ENCODE measurements at places on chromosomes 11 and 22.

- no peak overlapping the region for H3K27ac ChIP-seq
- no peak for ATAC-seq
- H3K36me3 ChIP-seq, result peaks cover 29% of the 10 kb centered on the region
- H3K27me3 ChIP-seq, result no peaks in the 10 kb centered on the region
- H3K4me1 ChIP-seq, result peaks cover 21% of the 10 kb centered on the region
- H3K4me3 ChIP-seq, result no peak overlapping the region
Measured at GRCh38 chr11:44767421-44767820, 40.7 kb downstream of the TSPAN18 start.

DNA sequence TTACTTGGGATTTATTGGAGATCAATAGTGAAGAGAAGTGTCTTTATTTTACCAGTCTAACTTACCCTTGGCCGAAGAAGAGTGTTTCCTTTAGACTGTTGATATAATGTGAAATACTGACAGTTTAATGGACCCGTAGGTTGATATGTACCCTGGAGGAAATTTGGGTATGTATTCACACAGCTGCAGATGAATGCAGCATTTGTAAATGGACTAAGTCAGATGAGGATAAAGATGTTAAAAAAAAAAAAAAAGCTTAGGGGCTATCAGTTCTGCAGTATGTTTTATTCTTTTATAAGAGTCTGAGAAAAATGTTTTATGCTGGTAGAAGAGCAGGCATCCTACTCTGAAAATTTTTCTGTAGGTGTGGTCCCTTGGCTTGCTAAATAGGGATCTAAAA is 2.7 kb downstream of the REXO2 start:
- ATAC-seq, result no peak
- H3K27ac ChIP-seq, result peak overlapping the region; percentile 37
- H3K4me3 ChIP-seq, result peak overlapping the region; percentile 86
- no peaks in the 10 kb centered on the region for H3K27me3 ChIP-seq
- peaks cover 31% of the 10 kb centered on the region for H3K4me1 ChIP-seq

DNA sequence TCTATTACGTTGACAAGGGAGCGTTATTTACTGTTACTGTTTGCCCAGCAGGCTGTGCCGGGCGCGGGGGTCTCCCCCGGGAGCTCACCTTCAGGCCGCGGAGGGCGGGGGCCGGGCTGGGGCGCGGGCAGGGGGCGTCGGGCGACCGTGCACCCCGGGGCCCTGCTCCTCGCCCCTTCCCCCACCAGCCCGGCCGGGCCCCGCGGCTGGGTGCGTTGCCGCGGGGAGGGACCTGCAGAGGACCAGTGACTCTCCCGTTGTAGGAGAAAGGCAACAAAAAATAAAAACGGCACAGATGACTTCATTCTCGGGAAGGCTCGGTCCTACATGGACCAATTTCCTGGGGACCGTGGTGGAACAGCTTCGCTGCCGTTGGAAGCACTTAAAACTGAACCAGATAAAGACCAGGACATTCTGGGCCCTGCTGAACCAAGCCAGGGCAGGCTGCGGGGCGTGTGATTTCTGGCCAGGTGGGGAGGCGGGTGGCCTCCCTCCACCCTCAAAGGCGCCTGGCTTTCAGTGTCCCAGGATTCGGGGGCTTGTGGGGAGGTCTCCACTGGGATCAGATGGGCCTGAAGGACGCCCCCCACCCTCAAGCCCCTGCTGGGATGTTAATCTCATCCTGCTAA is 57.4 kb downstream of the IGLL1 start:
- H3K36me3 ChIP-seq, result no peaks in the 10 kb centered on the region
- H3K27ac ChIP-seq, result no peak overlapping the region
- H3K4me3 ChIP-seq, result peak overlapping the region; percentile 42
- H3K27me3 ChIP-seq, result peaks cover 10% of the 10 kb centered on the region

DNA sequence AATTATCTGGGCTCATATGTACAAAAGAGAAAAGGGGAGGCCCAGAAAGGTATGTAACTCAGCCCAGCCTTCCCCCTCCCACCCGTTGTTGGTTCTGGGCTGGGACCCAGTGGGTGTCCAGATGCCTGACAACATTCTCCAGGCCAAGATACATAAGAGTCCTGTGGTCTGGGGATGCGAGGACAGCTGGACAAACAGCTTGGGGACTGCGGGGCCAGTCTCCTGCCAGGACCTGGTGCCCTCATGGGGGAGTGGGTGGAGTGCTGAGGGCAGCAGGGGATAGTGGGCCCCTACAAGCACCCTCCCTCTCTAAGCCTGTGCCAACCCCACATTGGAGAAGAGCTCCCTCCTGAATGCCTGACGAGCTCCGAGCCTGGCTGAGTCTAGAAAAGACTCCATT is 3.5 kb upstream of the SLC22A6 start:
- peaks cover 18% of the 10 kb centered on the region for H3K27me3 ChIP-seq
- H3K4me3 ChIP-seq, result no peak overlapping the region
- no peak overlapping the region for H3K27ac ChIP-seq

- H3K27me3 ChIP-seq, result no peaks in the 10 kb centered on the region
- peaks cover 100% of the 10 kb centered on the region for H3K36me3 ChIP-seq
- H3K4me3 ChIP-seq, result peak overlapping the region; percentile 99
- no peak for ATAC-seq
- H3K4me1 ChIP-seq, result peaks cover 69% of the 10 kb centered on the region
Measured at GRCh38 chr11:65434667-65435410, 12.2 kb downstream of the NEAT1 start.

Data from activated T-helper 17 cell treated with anti-CD3 and anti-CD28 coated beads, Interleukin-2, amount 50 U/mL, for 72 hours (primary cell).